ENCODE measurements at places on chromosomes 6 and 20. TPM values are rescaled to one million over a fixed set of nuclear protein-coding genes. Genes with fewer than 3 reads are reported as not detected.

CLPSL1 gene
- total RNA-seq = not detected

ID1 gene
- 2.4 TPM for total RNA-seq

DNA sequence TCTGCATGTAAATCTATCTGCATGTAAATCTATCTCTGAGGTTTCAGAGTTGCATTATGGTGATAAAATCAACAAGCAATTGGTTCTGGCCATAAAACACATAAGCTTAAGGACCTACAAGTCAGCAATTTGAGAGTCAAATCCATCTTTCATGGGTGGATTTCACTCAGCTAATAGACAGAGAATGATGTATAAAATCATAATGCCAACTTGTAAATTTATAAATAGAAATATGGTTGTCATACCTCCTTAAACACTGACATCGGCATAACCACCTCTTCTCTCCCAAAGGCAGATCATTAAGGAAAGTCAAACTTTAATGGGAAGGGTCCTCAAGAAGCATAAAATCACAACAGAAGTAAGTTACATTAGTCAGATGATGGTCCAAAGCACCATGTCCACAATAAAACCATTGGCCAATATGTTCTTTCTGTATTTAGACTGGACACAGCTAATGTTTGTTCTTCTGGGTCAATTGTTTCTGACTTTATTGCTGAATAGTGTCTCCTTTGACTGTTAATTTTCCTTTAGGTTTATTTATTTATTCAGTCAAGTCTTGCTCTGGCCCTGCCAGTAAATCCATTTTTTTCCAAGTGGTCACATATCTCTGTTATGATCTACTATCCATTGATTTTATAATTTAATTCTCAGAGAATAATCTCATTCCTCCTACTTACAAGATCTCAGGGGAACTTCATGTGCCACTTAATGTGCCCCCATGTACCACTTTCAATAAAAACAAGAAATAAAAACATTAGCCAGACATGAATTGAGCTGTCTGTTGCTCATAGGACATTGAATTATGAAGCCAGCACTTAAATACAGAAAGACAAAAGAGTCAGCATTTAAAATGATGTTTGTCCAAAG lies 382.9 kb upstream of the IRAK1BP1 start:
- DNase-seq = no peak

MROH8 gene
- total RNA-seq = 0.54 TPM

GRCh38 chr6:148907573-148907972 lies 160.7 kb downstream of the UST start:
- DNase-seq = no peak

Data from activated naive CD4-positive, alpha-beta T cell treated with anti-CD3 and anti-CD28 coated beads for 36 hours (primary cell).